ENCODE measurements at places on chromosomes 7 and 10.
A peak's percentile ranks its signal among the peaks of the same experiment; 100 is the strongest.

DNA sequence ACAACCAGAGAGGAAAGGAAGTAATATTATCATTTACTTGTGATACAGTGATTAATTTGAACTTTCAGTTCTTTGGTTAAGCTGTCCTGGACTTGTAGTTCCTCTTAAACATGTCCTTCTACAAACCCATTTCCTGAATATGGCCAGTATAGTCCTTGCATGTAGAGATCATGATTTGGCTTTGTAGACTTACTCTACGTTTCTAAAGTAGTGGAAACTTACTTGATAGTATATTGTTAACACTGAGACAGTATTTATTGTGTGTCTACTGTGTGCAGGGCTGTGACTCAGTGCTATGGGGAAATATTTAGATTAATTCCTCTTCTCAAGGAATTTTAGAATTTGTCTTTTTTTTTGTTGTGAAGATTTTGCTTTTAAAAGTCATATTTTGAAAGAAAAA, 109.5 kb downstream of the NRF1 start:
- no peak for DNase-seq

- no peak for DNase-seq
Observed at GRCh38 chr7:17131983-17132655, 166.3 kb upstream of the AHR start.

GRCh38 chr10:31990937-31991336, 62.3 kb upstream of the ARHGAP12 start:
- DNase-seq = no peak

DNA sequence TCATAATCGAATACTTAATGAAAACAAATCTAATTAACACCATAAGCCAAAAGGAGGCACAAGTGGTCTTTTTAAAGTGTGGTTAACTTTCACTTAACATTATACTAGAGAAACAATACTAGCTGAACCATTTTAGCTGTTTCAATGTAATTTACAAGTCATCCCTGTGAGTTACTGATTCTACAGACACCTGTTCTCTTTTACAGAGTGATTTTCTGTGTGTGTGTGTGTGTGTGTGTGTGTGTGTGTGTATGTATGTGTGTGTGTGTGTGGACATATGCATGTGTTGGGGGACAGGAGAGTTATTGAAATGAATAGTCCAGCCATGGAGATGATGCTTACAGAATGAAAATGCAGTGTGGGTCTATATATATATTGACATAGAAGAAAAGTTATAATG, 200.2 kb downstream of the DNAJC1 start:
- DNase-seq = no peak

- no peak for DNase-seq
Observed at GRCh38 chr10:24396396-24396795, 187.5 kb downstream of the KIAA1217 start.

- DNase-seq = no peak
Observed at GRCh38 chr10:117537436-117537903, 5.1 kb upstream of the EMX2 start.

DNA sequence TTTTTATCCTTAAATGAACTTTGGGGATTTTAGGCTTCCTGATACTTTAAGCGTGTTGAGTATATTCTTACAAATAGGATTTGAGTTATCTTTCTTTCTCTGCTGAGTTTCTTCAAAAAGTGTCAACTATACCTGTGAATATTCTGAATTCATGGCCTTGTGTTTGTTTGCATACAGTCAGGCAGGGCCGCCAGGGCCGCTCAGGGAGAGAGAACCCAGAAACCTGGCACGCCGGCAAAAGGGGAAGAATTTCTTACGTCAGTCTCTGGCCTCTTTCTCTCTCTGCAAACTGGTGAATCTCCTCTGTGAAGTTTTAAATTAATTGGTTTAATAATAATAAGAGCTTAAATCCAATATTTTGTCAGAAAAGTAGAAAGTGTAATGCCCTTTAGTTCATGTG, 29.3 kb upstream of the BNIP3 start:
- DNase-seq = no peak

GRCh38 chr10:78520737-78521430, 487.2 kb downstream of the RPS24 start:
- DNase-seq = no peak

DNA sequence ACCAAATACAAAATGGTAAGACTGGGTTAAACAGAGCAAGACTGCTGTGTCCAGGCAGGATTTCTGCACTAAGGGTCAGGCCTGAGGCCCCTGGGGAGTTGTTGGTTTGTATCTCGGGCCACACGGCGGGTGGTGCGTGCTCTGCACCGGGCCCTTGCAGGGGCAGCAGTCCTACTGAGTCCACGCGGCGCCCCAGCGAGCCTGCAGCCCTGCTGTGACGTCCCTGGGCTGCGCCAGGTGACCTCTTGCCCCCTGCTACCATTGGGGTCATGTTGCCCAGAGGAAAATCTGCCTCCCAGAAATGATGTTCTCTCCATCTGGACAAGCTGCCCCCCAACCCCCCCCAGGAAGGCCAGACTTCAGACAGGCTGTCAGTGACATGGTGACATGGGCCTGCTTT, 281.5 kb downstream of the CELF2 start:
- DNase-seq = no peak

- DNase-seq = no peak
Observed at GRCh38 chr10:59268460-59268859, 92.0 kb downstream of the PHYHIPL start.

GRCh38 chr7:120783721-120784120, 74.2 kb downstream of the TSPAN12 start:
- no peak for DNase-seq

- no peak for DNase-seq
Observed at GRCh38 chr10:43471935-43472720, 35.2 kb downstream of the ZNF487 start.

DNA sequence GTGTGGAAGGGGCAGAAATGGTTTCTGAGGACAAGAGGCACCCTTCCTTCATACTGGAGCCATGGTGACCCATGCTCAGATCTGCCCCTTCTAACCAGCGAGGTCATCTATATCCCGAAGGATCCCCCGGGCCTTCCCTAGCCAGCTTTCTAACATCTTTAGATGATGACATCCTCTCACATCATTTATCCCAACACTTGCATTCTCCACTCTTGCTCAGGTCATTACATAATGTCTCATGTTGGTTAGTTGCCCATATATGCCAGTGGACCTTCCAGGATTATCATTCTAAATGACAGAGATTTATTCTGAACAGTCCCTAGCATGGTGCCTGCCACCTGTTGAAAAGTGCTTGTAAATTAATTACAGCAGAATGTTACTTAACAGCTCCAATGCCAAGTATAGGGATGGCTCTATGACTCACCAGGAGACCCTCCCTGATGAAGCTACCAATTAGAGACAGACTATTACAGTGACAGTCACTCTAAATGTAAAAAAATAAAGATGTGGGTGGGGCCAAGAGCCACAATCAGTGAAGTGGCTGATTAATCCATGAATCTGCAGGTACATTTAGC, 22.6 kb upstream of the ABLIM1 start:
- no peak for DNase-seq

DNA sequence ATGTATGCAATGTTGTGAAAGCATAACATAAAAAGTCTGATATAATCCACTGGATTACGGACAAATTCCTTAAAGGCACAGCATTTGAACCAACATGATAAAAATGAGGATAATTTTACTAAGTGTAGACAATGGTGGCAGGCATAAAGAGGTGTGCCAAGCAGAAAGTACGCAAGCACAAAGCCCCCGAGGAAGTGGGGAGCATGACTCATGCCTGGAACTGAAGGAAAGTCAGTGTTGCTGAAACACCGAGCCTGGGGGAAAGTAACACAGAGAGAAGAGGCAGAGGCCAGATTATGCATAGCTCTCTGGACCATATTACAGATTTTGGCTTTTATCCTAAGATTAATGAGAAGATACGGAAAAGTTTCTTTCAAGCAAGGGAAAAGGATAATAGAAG, 490.0 kb upstream of the PHF14 start:
- no peak for DNase-seq

- no peak for DNase-seq
Observed at GRCh38 chr7:130090745-130091532, 20.6 kb downstream of the KLHDC10 start.

- DNase-seq = no peak
Observed at GRCh38 chr10:123724747-123725146, 58.6 kb downstream of the GPR26 start.

DNA sequence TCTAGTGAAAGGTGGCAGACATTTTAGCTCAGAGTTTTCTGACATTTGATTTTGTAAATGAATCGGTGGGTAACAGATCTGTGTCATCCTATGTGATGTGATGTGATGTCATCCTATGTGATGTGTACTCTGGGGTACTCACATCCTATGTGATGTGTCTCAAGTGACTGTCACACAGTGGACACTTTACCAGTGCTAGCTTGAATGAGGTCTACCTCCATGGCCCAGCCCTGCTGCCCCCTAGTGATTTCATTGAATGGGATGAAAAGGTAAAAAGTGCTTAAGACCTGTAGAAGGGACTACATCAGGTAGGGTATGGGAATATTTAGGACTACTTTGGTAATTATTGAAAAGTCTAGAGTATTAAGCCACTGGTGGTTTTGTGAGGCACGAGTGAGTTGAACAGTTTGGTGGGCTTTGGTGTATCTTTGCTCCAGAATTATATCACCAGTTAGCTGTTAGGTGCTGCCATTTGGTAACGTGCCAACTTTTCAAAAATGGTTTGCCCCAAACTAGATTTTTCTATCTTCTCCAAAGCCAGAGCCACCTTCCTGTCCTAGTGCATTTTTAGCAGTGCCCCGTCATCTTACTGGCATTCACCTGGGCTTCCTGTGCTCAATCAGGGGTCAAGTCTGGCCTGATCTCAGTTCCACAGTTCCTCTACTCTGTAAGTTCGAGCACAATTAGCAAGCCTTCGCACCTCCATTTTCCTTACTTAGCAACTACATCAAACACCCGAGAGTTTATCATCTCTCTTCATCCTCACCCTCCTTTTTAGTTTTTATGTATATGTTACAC, 9.7 kb downstream of the EIF4H start:
- no peak for DNase-seq

- no peak for DNase-seq
Observed at GRCh38 chr7:10657837-10658236, 315.8 kb upstream of the PHF14 start.

- peak; percentile 16 for DNase-seq
Observed at GRCh38 chr7:140342727-140343514, 55.4 kb downstream of the SLC37A3 start.

- DNase-seq = no peak
Observed at GRCh38 chr7:131803816-131804215, 247.4 kb upstream of the PODXL start.

DNA sequence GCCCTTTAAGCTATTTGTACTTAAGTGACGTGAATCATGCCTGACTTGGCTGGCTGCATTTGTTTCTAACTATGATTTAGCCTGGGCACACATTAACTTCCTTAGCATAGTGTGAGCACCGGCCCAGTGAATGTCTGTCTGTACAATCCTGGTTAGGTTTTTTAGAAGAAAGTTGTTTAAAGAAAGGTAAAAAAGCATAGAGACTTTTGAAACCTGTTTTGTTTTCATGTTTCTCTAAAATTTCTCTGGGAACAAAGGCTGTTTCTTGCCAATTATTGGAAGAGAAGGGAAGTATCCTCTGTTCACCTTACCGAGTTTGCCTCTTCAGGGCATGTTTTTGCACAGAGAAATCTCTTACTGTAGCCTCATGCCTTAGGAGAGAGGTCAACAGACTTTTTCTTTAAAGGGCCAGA, 42.9 kb upstream of the MET start:
- no peak for DNase-seq

- DNase-seq = no peak
Observed at GRCh38 chr7:147595042-147595441, 995.5 kb upstream of the C7orf33 start.

DNA sequence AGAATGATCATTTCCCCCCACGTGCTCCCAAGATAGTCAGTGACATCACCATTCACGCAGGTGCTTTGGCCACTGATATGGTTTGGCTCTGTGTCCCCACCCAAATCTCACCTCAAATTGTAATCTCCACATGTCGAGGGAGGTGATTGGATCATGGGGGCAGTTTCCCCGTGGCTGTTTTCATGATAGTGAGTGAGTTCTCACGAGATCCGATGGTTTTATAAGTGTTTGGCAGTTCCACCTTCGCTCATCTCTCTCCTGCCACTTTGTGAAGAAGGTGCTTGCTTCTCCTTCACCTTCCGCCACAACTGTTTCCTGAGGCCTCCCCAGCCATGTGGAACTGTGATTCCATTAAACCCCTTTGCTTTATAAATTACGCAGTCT, 205.4 kb upstream of the SH2B2 start:
- DNase-seq = no peak

DNA sequence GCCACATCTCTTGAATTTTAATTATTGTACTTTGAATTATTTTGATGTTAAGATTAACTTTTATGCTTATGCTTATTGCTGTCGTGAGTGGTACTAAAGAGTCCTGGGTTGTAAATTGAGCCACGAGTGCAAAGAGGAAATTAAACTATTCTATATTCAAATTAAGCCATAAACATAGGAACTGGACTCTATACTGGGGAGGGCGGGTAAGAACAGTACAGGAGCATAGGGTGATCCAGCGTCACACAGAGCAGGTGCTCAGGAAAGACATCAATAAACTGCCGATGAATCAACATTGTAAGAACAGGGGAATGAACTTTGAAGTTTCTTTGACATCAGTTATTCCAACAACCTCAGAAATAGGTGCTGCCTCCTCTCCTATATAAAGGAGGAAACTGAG, 219.6 kb downstream of the CACNB2 start:
- no peak for DNase-seq

- DNase-seq = peak; percentile 57
Observed at GRCh38 chr10:60944058-60944909, at the start of gene RHOBTB1. Gene RHOBTB1, minus strand, starts transcription at chr10:60944185. Its CDS starts 32,643 bp downstream, at chr10:60911542.

GRCh38 chr10:79106256-79107050, 37.7 kb downstream of the ZMIZ1 start:
- DNase-seq = no peak

DNA sequence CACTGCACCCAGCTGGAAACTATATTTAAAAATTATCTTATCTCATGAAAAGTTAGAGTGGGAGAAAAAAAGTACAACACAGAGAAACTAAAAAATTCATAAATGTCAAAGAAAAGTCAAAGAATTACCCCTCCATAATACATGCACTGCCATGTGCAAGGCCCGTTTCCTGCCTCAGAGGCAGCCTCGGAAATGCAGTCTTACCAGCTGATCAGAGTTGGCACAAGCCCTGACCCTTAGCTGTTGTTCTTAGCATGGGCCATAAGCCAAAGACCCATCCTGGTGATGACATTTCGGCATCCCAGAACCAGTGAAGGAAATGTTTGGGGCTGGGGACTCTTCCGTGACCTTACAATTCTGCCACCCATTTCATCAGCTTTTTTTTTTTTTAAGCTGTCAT, 21.6 kb downstream of the RBM48 start:
- DNase-seq = no peak

GRCh38 chr10:97376413-97376812, 24.7 kb downstream of the RRP12 start:
- DNase-seq = no peak

- no peak for DNase-seq
Observed at GRCh38 chr10:43852149-43852548, 203.5 kb upstream of the ZNF32 start.

GRCh38 chr10:99426689-99427088, 3.7 kb downstream of the GOT1 start:
- no peak for DNase-seq

- no peak for DNase-seq
Observed at GRCh38 chr10:84375881-84376280, 47.5 kb downstream of the CCSER2 start.

- DNase-seq = no peak
Observed at GRCh38 chr7:38518541-38518940, 112.6 kb downstream of the AMPH start.

GRCh38 chr7:99677648-99678045, 2.1 kb downstream of the CYP3A5 start:
- DNase-seq = no peak

- no peak for DNase-seq
Observed at GRCh38 chr10:78448470-78448869, 414.8 kb downstream of the RPS24 start.
